ENCODE measurements at places on chromosomes 2 and 18.

- DNase-seq, result no peak
Observed at GRCh38 chr2:105953942-105954341, 209.2 kb downstream of the NCK2 start.

- DNase-seq, result peak; percentile 45
Observed at GRCh38 chr2:171522788-171523087, 464 bp downstream of the CYBRD1 start.

- DNase-seq, result no peak
Observed at GRCh38 chr2:105802587-105802986, 57.9 kb downstream of the NCK2 start.

GRCh38 chr2:176508984-176509740 is 239.9 kb downstream of the MTX2 start:
- DNase-seq, result no peak

- peak; percentile 23 for DNase-seq
Observed at GRCh38 chr18:55743736-55744135, 155.7 kb upstream of the TCF4 start.

GRCh38 chr2:214481204-214481603 is 70.3 kb downstream of the VWC2L start:
- DNase-seq, result peak; percentile 13

DNA sequence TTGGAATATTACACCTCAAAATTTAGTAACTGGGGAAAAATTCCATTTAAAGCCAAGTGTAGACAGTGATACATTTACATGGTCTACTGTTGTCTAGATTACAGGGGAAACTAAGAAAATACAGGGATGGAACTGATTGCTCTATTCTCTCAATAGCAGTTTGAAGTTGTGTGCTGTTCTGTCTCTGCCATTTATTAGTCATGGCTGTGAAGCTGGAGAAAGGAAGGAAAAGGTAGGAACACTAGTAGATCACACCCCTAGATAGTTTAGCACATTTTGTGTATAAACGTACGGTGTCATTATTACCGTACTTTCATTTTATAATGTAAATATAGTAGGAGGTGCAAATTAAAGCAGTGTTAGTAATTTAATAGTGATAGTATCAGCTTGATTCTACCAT is 170.5 kb downstream of the PHLPP1 start:
- no peak for DNase-seq

- no peak for DNase-seq
Observed at GRCh38 chr2:118833716-118834439, 13.6 kb downstream of the EN1 start.

DNA sequence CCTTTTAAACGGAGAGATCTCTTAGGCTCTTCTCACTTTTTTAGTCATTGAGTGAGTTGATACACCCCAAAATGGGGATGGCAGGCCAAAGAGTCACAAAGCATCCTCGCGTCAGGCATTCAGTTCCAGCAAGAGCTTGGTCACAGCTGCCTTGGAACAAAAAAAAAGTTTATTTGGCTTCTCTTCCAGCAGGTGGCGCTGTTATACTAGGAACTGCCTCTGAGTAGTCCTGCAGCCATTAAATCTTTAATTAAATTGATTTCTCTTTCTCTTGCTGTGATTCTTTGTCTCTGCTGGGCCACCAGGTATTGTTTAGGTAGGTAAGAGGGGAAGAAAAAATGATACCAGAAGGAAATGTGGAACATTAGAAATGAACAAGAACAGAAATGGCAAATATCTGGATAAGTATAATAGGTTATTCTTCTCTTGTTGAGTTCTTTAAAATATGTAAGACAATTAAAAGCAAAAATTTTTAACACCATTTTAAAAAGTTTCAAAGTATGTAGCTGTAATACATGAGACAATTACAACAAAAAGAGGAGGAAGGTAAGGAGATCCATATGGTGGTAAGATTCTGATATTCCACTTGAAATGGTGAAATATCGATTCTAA is 175.1 kb downstream of the GALNT1 start:
- DNase-seq, result peak; percentile 52

DNA sequence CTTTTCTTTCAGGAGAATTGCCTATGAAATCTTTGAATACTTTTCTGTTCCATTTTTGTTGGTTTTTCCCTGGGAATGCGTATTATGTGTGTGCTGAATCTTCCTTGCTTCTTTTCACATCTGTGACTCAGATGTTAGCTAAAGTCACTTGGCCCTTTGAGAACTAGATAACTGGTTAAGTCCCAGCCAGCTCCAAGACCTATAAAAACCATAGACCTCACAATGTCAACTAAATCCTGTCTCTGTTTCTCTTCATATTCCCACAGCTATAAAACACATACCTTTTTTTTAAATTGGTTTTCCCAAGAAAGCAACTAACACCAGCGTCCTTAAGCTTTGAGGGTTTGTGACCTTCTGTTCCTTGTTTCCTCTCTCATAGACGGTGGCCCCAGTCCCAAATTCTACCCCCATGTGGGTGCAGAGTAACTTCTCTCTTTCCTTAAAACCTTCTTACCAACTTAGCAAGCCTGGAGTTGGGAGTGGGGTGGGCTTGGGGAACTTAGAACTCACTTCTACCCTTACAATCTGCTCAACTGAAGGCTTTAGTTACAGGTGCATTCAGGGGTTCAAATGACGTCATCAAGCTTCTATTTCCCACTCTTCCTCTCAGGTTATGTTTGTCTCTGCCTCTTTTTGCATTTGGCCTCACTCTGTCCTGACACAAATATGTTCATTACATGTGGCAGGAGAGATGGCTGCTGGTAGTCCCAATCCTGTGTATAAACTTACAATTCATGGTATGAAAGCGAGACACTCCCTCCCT is 58.1 kb upstream of the TGIF1 start:
- DNase-seq, result no peak

GRCh38 chr2:43610361-43610760 is 14.5 kb upstream of the THADA start:
- no peak for DNase-seq

DNA sequence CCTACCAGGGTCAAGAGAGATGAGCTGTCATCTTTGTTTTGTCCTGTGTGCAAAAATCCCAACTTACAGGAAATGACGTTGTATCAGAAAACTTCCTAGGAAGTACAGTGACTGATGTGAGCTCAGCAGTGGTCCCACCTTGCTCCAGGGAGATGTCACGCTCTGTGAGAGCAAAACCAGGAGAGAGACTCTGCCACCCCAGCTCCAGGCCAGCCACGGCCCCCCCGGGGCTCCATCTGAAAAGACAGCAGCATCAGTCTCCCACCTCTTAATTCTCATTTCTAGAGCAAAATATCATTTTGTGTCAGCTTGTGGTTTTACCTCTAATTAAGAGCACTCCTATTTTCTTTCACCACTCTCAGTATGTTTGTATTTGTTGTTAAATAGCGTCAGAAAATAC is 57.5 kb downstream of the MYL12B start:
- no peak for DNase-seq

DNA sequence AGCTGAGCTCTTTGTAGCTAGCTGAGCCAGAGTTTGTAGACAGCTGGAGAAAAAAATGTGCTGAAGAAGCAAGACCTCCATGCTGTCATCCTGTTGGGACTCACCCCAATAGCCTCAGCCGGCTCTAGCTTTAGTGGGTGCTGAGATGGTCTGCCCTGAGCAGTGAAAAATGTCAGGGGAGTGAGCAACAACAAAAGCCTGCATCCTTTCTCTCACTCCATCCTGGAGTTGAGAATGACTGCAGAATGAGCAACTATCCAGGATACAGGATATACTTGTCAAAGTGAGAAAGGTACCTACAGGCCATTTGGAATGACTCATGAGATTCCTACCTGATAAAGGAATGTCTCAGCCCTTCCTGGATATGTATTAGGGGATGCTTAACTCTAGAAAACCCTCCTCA is 146.1 kb upstream of the DLX2 start:
- no peak for DNase-seq

GRCh38 chr2:238464389-238464788 is 37.7 kb downstream of the ASB1 start:
- no peak for DNase-seq

GRCh38 chr2:6913415-6914157 is 3.6 kb upstream of the RNF144A start:
- DNase-seq, result no peak

Measured in muscle of arm (tissue), 14 donors.